ENCODE measurements at places on chromosomes 5 and 9.

DNA sequence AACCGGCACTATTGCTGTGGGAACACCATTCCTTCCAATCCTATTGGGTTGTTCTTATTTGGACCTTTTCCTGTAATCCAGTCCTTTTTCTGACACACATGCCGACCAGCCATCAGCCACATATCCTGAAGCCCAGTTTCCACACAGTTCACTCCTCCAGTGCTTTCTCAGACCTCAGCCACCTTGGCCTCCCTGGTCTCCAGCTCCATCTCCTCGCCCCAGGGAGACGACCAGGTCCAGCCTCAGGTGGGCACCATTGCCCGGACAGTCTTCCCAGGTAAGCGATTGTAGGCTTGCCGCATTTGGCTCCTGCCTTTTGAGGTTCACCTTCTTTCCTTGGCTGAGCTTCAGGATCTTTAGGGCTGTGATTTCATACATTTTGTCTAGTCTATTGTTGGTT is 15.2 kb upstream of the TERT start:
- DNase-seq = no peak

- no peak for DNase-seq
Measured at GRCh38 chr5:143409926-143410325, 6.4 kb upstream of the NR3C1 start.

GRCh38 chr9:130243015-130243881 is 22.3 kb upstream of the HMCN2 start:
- DNase-seq = peak; percentile 69

DNA sequence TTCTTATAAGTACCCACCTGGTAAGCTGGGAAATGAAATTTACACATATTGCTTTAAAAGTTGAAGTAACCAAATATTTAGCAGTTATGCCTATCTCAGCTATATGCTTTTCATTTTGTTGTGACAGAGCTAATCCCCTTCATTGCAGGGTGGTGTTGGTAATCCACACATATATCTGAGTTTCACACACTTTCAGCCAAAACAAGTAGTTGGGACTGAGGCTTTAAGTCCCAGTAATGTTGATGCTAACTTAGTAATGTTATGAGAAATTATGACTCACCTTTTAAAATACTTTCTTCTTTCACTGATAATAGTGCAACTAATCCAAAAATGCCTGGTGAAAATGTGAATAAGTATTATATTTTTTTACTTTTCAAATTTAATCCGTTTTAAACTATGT is 19.2 kb upstream of the RICTOR start:
- no peak for DNase-seq

DNA sequence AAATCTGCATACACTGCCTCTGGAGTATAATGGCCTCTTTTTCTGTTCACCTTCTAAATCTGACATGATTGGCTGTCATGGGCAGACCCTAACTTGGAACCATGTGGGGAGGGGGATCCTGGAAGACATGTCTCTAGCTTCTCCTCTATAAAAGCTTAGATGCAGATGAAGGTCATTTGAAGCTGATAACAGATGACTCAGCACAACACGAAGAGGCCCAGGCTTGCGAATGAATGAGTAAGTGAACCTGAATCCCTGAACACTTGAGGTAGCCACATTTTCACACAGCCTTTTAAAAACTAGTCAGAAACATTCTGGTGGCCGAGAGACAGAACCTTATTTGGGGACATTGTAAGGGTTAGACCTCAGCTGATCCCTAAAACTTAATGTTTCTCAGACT is 282.6 kb downstream of the ELAVL2 start:
- no peak for DNase-seq

GRCh38 chr5:175713930-175714329 is 56.1 kb downstream of the HRH2 start:
- DNase-seq = no peak

- peak; percentile 88 for DNase-seq
Measured at GRCh38 chr5:84603568-84604185, 219.0 kb upstream of the EDIL3 start.

DNA sequence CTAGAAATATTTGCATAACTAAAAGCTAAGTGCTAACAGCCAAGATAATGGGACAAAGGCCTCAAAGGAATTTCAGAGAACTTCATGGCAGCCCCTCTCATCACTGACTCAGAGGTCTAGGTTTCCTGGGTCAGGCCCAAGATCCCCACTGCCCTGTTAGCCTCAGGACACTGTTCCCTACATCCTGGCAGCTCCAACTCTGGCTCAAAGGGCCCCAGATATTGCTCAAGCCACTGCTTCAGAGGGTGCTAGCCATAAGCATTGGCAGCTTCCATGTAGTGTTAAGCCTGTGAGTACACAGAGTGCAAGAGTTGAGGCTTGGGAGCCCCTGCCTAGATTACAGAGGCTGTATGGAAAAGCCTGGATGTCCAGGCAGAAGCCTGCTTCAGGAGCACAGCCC is 998.1 kb downstream of the TLE1 start:
- no peak for DNase-seq

- peak; percentile 83 for DNase-seq
Measured at GRCh38 chr5:127006744-127007143, 23.6 kb downstream of the MARCHF3 start.

DNA sequence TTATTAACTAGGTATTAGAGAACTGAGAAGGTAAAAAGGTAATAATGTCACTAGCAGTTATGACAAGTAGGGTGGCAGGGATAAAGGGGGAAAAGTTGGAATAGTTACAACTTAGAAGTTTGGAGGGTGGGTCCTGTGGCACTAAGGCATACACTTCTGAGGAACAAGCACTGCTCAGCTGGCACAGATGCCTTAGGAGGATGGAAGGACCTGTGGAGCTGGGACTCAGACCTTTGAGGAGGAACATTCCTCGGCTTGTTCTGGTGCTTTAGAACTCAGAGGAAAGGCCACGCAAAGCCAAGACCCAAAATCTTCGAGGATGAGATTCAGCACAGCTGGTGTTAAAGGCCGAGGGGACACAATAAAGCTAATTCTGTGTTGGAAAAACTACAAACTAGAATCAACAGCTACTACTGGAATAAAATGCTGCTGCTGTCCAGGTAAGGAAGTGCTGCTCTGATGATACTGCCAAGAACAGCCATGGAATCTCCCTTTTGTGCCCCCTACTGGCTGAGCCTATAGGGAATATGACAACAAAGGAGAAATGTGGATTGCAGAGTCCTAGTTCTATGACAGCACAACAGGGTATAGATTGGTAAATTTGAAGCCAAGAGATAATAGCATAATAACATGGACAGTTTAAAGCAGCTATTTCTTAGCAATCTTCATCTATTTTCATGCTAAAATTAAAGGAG is 126.7 kb downstream of the SLC25A46 start:
- DNase-seq = peak; percentile 8

DNA sequence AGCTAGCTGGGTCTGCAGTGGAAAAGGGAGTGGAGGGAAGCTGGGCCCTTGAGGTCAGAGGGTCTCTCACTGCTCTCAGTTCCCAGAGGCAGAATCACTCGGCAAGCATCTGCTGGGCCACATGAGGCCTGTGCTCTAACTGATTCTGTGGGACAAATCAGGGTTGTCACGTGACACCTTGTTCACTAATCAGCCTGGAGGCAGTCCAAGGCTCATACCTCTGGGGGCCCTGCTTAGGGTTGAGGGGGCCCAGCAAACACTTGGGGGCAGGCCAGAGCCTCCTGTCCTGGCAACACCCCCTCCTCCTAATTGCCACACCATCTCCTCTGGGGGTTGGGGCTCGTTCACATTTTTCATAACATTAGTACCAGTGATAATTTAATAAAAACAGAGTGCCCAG is 9.1 kb upstream of the DPM2 start:
- DNase-seq = no peak

DNA sequence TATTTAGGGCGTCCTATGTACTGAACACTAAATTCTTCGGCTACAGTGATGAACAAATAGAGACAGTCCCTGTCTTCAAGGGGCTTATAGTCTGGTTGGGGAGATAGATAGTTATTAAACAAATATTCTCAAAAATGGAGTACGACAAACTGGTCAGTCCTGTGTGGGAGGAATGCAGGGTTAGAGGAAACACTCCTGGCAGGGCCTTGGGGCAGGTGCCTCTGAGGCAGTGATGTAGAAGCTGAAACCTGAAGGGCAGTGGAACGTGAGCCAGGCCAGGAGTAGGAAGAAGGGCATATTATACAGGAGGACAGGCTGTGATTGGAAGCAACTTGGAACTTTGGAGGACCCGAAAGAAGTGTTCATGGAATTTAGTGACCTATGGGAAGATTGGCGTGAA is 133.4 kb downstream of the AOPEP start:
- no peak for DNase-seq

DNA sequence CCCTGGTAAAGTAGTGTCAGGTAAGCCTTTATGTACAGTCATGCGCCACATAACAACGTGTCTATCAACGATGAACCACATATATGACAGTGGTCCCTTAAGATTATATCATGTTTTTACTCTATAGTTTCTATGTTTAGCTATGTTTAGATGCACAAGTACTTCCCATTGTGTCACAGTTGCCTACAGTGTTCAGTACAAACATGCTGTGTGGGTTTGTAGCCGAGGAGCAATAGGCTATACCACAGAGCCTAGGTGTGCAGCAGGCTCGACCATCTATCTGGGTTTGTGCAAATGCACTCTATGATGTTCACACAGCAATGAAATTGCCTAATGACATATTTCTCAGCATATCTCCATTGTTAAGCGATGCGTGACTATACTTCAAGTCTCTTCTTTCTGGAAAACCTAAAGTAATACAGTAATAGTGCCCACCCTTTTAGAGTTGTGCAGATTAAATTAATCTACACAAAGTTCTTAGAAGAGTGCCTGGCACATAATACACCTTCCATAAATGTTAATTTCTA is 295.9 kb downstream of the ARHGAP26 start:
- no peak for DNase-seq

DNA sequence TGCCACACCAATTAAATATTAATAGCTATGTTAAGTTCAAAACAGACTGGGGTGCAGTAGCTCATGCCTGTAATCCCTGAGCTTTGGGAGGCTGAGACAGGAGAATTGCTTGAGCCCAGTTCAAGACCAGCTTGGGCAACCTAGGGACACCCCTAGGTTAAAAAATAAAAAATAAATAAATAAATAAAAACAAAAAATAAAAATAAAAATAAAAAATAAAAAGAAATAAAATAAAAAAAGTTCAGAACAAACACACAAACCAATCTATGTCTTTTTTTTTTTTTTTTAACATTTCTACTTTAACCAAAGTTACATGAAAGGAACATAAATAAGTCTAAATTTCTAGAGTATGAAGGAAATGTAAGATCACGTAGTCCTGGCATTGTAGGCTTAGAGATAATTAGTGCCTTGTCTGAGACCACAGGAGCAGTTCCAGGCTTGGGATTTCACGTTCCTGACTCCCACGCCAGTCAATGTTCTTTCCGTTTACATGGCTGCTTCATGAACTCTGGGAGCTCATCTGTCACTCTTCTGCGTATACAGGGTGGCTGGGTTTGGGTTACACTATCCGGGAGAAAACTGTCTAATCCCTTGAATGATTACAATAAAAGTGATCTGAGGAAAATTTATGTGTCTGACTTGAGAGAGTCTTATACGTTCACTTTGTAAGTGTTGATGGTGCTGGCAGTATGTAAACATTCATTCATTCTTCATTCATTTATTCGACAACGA is 85.2 kb downstream of the KIAA1958 start:
- no peak for DNase-seq

DNA sequence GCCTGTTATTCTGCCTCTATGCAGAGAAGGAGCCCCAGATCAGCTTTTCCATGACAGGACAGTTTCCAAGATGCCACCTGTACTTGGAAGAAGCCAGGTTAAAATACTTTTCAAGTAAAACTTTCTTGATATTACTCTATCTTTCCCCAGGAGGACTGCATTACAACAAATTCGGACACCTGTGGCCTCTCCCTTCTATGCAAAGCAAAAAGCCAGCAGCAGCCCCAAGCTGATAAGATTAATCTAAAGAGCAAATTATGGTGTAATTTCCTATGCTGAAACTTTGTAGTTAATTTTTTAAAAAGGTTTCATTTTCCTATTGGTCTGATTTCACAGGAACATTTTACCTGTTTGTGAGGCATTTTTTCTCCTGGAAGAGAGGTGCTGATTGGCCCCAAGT is 301 bp upstream of the IL4 start:
- DNase-seq = no peak

GRCh38 chr5:157217289-157218024 is 36.8 kb downstream of the ITK start:
- no peak for DNase-seq

GRCh38 chr5:122719991-122720746 is 54.7 kb upstream of the SNX2 start:
- no peak for DNase-seq

GRCh38 chr9:112750764-112751055 is 150 bp downstream of the SNX30 start:
- no peak for DNase-seq

DNA sequence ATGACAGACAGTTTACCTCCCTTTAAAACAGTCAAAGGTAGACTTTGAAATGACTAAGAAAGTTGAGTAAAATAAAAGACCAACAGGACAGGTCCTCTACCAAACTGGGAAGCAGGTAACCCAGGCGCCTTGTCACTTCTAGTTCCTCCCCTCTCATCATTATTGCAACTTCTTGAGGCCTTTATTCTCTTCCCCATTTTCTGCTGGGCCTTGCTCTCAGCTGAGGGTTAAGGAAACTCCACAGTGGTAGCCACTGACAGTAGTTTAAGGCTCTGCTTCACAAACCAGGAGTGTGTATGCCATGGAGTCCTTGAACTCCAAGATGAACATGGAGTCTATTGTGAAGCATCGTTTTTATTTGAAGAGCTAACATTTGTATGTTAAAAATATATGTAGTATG is 36.9 kb upstream of the TCERG1 start:
- no peak for DNase-seq

DNA sequence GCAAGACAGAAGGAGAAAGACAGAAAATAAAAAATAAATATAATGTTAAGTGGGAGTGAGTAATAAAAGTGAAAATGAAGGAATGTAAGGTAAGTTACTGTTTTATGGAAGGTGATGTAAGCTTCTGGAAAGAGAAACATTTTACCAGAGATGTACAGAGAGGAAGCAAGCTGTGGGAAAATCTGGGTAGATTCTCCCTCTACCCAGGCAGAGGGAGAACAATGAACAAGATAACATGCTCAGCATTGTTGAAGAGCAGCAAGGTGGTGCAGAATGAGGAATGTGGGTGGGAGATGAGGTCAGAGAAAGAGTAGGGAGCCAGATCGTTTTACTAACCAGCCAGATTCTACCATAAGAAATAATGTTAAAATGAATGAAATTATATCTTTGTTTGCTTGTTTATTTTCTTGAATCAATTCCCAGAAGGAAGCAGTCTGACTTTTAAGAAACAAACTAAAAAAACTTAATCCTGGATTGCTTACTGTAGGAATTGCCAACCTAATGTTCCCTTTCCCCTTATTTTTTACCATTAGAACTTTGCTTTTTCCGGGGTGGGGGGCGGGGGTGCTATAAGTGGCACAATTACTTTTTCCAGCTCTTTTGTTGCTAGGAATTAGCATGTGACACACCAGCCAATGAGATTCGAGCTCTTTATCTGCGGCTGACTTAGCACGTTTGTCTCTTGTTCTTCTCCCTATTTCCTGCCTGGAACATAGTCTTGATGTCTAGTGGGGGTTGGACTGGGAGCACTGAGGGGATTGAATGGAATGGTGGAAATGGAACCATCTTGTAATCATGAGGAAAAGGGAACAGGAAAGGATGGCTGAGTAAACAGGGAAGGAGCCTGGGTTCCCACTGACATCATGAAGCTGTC is 356.7 kb downstream of the TMEM167A start:
- DNase-seq = no peak

- DNase-seq = no peak
Measured at GRCh38 chr9:137202966-137203365, 2.4 kb upstream of the TPRN start.

GRCh38 chr9:19375538-19375937 is 4.5 kb downstream of the RPS6 start:
- no peak for DNase-seq

- no peak for DNase-seq
Measured at GRCh38 chr5:119358530-119358900, 2.7 kb downstream of the TNFAIP8 start.

- no peak for DNase-seq
Measured at GRCh38 chr9:75002422-75003023, 25.6 kb downstream of the CARNMT1 start.
